ENCODE measurements at places on chromosomes 16 and 17.

DNA sequence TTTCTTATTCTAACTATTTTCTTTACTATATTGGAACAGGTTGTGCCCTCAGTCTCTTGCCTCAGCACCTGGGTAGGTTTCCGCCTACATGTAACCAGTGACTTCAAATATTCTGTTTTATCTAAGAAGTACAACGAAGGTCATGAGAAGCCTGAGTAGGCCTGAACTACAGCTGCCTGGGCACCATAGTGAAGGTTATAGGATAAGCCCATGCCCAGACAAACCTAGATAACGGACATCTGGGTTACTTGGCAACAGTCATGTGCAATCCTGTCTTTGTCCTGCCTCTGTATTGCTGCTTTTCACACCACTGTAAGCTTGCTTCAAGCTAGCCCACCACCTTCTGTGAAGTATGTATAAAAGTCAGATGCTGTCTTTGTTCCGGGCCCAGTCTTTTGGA, 25.4 kb upstream of the ARL4D start:
- no peak for DNase-seq

GRCh38 chr17:17675925-17676534, 5.2 kb upstream of the RAI1 start:
- DNase-seq, result no peak

DNA sequence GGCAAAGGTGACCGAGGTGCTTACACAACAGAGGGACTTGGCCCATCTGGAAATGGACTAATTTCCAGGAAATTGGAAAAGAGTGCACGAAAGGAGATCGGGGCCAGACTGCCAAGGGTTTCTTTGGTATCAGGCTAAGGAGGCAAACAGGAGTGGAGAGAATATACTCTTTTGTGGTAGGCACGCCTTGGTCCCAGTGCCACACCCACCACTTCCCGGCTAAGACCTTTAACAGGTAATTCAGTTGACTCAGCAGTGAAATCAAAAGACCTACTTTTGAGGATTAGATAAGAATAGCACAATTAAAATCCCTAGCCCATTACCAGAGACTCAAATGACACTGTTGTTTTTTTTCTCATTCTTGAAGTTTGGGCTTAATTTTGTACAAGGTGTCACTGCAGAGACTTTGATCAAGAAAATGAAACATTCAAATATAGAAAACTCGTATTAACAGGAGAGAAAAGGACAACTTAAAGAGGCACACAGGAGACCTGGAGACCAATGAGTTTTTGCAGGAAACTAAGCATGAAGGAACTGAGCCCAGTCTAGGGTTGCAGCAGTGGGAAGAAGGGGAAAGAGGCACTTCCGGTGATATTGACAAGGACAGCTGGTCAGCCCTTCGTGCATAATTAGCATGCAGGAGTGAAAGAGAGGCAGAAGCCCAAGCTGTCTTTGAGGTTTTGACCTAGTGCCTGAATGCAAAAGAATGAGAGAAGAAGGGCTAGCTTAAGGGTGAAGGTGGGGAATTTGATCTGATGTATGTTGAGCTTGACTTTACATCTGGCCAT, 265.5 kb upstream of the CCL2 start:
- no peak for DNase-seq

DNA sequence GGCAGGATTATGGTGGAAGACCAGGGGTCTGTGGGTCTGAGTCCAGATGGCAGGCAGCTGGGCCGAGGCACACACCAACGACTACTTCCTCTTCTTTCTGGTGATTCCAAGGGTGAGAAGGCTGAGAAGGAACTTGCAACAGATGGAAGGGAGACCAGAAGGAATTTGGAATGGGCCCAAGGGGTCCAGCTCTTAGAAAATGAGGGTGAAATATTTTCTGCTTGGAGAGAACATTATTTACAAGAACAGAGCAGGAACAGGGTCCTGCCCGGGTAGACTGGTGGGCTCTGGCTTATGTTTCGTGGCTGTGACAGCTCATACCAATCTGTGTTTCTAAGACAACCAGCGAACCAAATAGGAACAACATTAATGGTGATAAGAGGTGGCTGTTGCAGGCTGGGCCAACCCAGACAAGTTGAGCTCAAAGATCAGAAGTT, 36.6 kb downstream of the CCDC42 start:
- no peak for DNase-seq

GRCh38 chr17:58684003-58684402, 7.8 kb downstream of the TEX14 start:
- DNase-seq, result no peak

- no peak for DNase-seq
Measured at GRCh38 chr17:4541328-4542002, 13.7 kb downstream of the MYBBP1A start.

DNA sequence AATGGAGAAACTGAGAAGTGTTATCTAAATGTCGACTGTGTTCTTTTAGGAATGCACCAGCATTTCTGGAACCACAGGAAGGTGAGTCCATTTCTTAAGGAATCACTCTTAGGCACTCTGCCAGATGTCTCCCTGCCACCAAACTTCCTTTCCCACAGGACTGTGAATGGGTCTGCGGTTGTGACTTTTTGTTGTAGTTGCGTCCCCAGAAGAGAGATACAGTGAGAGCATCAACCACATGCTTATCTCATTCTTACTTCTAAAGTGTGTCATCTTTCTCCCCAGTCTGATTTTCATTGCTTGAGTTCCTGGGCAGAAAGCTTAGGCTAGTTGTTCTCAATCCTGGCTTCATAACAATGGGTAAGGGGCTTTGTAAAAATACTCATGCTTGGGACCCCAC, 13.4 kb downstream of the ITPRIPL2 start:
- no peak for DNase-seq

GRCh38 chr16:56847173-56847910, 17.7 kb upstream of the SLC12A3 start:
- DNase-seq, result no peak

- no peak for DNase-seq
Measured at GRCh38 chr16:80564394-80564793, 23.6 kb downstream of the DYNLRB2 start.

- no peak for DNase-seq
Measured at GRCh38 chr17:17856386-17856785, 19.6 kb upstream of the SREBF1 start.

- DNase-seq, result no peak
Measured at GRCh38 chr17:83081684-83082201, 2.3 kb downstream of the METRNL start.

DNA sequence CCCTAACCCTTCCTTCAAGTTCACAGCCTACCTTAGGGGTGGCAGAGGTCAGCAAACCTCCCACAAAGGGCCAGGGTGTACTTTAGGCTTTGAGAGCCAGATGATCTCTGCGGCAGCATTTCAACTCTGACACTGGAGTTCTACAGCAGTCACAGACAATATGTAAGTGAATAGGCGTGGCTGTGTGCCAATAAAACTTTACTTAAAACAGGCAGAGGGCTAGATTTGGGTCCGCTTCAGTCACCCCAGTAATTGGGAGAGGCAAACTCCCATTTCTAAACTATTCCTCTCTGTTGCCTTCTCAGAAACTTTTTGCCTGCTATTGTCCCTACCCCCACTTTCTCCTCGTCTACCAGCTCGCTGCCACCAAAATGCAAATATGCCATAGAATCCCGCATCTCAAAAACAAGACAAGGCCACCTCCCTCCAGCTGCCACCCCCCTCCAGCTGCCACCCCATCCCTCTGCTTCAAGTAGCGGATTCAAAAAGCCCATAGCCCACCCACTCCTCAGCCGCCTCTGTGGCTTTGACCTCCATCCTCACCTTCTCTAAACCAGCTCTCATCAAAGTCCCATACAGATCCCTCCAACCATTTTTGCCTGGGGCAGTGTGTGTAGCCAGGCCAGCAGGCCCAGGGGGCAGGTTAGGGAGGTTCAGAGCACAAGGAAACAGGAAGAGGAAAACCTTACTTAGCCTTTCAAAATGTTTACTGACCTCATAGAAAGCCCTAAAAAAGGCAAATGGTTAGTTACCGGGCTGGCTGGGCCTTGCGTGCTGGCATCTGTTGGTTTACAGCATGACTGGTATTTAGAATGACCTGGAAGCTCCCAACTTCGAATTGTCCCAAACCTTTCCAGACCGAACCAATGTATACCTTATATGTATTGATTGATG, 19.9 kb upstream of the DNAH17 start:
- no peak for DNase-seq

DNA sequence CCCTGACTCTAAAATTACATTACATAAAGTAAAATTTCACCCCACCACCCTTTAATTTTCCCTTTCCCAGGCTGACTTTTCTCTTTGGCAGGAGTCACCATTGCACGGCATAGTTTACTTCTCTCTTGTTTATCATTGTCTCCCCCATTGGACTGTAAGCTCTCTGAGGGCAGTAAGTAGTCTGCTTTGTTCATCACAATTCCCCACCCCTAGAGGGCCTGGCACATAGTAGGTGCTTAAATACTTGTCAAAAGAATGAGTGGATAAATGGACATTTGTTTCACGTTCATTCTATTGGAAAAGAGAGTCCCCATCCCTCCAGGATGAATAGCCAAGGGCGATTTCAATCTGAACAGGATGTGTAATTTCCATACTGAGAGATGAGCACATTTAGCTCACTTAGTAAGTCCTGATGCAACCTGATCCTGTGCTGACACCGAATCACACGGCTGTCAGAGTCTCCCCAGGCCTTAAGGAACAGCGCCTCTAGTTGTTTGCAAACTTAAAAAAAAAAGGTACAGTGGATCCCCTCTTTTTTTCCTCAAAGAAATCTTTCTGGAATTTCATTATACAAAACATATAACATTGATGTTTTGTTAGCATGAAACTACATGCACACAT, 54.0 kb downstream of the AKAP1 start:
- no peak for DNase-seq

DNA sequence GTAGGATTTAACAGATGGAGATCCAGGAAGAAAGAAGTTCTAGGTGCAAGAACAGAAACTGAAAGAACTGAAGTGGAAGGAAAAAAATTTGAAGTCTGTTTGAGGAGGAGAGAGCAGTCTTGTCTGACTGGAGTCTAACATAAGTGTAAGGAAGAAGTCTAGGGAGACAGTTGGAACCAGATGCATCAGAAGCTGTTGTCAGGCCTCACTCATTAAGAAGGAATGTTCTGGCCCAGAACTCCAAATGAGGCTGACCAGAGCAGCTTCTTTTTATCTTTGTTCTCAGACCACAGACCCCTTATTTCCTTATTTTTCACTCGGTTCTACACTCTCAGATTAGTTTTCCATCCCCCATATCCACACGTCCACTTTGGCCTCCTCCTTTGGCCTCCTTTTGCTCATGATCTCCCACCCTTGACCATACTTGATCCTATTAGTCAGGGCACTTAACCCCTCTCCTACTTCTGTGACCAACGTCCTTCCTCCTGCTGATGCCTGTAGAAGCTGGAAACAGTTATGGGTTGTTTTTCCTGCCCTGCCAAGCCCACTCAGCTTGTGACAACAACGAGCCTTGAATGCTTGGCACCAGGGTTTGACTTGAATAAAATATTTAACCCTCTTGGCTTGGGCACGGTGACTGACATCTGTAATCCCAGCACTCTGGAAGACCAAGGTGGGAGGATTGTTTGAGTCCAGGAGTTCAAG, 7.0 kb upstream of the MYH2 start:
- DNase-seq, result no peak

DNA sequence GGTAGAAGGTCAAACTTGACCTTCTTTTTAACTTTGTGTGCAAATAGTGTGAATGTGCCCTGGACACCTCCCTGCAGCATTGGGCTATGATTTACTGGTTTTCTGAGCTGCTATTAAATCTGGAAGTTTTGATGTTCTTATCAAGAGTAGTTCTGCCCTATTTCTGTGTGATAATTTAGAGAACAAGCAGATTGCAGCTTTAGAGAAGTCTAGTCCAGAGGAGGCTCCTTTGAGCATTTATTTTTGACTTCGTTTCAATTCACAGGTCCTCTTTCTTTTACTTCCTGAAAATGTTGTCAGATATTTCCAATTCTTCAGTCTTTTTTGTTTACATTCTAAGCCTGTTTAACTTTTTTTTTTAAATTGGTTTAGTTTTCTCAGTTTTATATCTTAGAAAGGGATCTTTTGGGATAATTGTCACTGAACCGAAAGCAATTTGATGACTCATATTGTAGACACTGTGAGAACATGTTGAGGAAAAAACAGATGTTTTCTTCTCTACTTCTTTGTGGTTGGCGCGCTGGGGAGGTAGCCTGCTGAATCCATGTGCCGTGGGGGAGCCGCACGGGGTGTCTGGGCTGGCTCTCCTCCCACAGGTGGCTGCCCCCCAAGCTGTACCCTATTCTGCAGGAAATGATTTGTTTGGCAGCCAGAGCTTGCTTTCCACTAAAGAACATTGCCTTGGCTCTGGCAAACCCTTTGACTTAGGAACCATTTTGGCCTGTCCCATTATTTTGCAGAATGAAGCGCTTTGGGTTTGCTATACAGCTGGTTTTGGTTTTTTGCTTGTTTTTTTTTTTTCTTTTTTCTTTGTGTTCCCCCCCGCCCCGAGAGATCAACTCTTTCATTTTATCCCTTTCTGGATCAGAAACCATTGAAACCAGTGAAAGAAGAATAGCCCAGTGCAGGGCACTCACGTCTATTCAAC, 53.4 kb downstream of the MFSD11 start:
- peak; percentile 9 for DNase-seq

GRCh38 chr17:78089576-78090281, 38.8 kb downstream of the TMC6 start:
- no peak for DNase-seq

DNA sequence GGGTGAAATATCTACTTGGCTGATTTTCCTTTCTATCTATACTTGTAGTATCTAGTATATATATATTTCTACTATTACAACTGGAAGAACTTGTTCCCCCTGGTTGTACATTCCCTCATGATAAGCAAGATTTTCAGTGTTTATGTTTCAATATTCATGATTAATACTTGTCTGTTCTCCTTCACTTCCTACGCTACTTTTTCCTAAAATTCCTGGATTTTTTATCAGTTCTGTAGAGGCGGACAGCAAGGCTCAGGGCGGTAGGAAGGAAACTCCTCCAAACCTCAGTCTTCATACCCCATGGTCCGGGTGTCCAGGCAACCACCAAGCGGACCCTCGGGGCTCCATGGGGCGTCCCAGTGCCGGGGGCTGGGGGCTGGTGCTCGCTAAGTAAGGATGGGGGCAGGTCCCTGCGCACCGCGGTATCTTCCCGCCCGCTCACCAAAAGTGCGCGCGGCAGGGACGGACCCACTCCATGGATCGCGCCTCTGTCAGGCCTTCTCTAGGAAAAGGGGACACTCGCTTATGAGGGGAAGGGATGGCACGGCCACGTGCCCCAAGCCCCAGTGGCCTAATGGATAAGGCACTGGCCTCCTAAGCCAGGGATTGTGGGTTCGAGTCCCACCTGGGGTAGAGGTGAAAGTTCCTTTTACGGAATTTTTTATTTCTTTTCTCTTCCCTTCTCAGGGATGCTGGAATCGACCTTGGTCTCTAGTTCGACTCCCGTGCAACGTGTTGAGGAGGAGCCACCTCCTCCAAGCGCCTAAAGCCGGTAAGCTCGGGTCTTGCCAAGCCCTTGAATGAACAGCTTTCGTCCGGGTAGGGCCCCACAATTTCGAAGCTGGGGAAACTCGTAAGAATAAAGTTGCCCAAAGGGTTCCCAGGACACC, 13.2 kb downstream of the ATP5PD start:
- DNase-seq, result peak; percentile 75

- DNase-seq, result no peak
Measured at GRCh38 chr16:67995423-67995822, 3.9 kb downstream of the DPEP2 start.

Measured in stimulated activated CD4-positive, alpha-beta T cell treated with anti-CD3 and anti-CD28 coated beads, TNF-alpha, amount 100 ng/mL, for 4 hours (primary cell).